ENCODE measurements at places on chromosomes 11 and 22. TPM values are rescaled to one million over a fixed set of nuclear protein-coding genes. Genes with fewer than 3 reads are reported as not detected.

- DNase-seq, result no peak
Measured at GRCh38 chr22:35988030-35988429, 40.6 kb downstream of the RBFOX2 start.

DNA sequence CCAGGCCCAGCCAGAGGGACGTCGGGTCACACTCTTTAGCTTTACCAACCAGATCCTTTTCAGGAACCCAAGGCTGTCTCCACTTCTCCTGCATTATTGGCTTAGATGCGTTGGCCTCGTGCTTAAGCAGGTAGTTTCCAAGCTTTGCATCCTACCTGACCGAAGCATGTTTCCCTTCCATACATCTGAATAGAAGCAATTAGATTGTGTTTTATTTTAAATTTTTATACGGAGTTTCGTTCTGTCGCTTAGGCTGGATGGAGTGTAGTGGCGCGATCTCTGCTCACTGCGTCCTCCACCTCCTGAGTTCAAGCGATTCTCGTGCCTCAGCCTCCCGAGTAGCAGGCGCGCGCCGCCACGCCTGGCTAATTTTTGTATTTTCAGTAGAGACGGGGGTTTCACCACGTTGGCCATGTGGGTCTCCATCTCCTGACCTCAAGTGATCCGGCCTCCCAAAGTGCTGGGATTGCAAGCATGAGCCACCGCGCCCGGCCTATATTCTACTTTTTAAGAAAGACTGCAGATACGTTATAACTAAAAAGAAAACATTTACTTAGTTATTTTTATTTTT, 677 bp downstream of the DYNC2H1 start:
- DNase-seq, result no peak

- peak; percentile 63 for DNase-seq
Measured at GRCh38 chr11:32068134-32068870, 22.6 kb upstream of the RCN1 start.

DNA sequence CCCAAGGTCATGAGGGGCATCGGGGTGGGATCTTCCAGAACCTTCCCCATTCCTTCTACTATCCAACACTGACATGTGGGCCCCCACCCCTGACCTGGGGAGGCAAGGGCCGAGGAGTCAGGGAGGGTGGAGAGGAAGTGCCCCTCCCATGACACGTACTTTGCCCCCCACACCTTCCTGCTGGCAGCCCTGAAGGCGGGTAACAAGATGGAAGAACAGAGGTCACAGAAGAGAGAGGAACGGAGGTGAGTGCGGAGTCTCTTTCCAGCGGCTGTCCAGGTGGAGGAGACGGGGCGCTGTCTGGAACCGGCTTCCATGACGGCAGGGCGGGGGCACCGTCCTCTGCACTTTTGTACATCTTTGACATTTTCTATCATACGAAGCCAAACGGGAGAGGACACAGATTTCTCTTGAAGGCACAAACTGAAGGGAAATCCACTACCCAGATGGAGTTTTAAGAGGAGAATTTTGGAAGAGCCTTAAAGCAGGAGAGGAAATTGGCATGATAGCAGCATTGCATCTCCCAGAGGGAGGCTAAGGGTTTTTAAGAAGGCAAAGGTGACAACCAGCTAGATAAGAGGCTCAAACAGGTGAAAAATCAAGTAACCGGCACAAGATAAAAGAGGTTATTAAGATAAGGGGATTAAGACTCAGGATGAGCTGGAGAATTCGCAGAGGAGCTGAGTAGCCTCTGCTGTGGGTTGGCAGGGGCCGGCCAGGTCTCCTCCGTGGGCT, 16.7 kb downstream of the OSBPL5 start:
- no peak for DNase-seq

GRCh38 chr11:114876234-114876633, 197.9 kb downstream of the NXPE2 start:
- no peak for DNase-seq

- DNase-seq, result no peak
Measured at GRCh38 chr11:8375460-8375859, 111.8 kb upstream of the LMO1 start.

Gene MMP27
- not detected for total RNA-seq

Gene MYO7A
- total RNA-seq, result 0.45 TPM

- peak; percentile 66 for DNase-seq
Measured at GRCh38 chr11:128061281-128061871, 526.0 kb downstream of the ETS1 start.

GRCh38 chr11:59138643-59139042, 4.0 kb upstream of the FAM111A start:
- peak; percentile 3 for DNase-seq

DNA sequence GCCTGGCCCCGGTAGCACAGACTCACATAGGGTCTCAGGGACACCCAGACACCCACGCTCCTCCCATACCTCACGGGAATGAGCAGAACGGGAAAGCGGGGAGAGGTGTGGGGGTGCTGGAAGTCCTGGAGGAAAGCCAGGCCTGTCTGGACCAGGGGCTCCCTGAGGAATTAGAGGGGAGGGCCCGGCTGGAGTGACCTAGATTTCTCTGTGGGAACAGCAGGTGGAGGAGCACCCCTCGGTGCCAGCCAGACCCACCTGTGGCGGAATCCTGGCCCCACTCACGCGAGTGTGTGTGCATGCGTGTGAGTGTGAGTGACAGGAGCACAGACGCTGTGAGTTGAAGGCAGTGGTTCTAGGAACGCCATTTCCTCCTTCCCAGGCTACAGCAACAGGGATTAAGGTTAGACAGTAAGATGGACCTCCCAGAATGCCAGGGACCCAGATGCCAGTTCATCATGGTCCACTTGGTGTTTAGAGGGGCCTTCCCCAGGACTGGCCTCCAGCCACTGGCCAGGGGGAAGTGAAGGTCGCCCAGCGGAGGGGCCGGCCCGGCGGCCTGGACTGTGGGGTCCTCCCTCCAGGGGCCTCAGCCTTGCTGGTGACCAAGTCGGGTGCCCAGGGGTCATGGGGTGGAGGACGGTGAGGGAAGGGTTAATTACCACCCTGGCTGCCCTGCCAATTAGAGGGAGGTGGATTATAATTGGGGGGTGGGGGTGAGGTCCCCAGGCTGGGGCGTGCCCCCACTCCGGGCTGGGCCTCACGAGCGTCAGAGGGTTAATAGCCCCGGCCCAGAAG, 1.0 kb downstream of the PKP3 start:
- no peak for DNase-seq

- peak; percentile 26 for DNase-seq
Measured at GRCh38 chr11:18452927-18453326, 2.7 kb upstream of the LDHAL6A start.

Gene TUB
- total RNA-seq, result 19.2 TPM

Gene CALCB
- not detected for total RNA-seq

Gene OR51F2
- total RNA-seq, result not detected

DNA sequence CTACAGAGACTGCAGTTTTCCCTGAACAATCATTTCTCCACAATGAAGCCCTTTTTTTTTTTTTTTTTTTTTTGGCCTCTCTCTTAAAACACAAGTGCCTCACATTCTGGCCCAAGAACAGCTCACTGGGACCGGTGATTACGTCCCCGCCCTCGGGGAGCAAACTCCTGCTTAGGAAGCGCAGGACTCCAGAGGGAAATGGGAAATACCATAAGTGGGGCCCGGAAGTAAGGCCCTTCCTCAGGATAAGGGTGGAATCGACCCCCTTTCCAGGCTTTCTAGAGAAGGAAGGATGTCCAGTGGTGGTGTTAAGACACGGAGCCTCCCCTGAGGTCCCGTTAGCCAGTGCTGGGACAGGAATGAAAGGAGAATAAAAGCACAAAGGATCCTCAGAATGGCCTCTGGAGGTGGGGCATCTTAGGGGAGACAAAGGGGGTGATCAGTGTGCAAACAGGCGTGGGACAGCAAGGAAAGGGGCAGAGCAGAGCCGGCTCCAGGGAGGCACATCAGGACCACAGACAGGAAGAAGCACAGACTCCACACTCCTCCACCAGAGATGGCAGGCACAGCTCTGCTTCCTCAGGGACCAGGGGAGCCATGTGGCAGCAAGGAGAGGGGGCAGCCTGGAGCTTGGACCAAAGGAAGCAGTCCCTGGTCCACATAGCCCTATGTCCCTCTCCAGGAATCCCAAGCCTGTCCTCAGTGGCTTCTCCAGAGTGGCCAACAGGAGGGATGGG, 61.3 kb downstream of the CHST1 start:
- no peak for DNase-seq

GRCh38 chr11:26971961-26972360, 22.0 kb upstream of the FIBIN start:
- DNase-seq, result no peak

GRCh38 chr11:70744396-70745185, 346.3 kb downstream of the CTTN start:
- DNase-seq, result no peak

GRCh38 chr22:41512421-41513194, 31.7 kb downstream of the POLR3H start:
- DNase-seq, result peak; percentile 62

- no peak for DNase-seq
Measured at GRCh38 chr11:74683279-74683871, 47.9 kb downstream of the CHRDL2 start.

GRCh38 chr11:76695133-76695532, 24.6 kb upstream of the LRRC32 start:
- no peak for DNase-seq

DNA sequence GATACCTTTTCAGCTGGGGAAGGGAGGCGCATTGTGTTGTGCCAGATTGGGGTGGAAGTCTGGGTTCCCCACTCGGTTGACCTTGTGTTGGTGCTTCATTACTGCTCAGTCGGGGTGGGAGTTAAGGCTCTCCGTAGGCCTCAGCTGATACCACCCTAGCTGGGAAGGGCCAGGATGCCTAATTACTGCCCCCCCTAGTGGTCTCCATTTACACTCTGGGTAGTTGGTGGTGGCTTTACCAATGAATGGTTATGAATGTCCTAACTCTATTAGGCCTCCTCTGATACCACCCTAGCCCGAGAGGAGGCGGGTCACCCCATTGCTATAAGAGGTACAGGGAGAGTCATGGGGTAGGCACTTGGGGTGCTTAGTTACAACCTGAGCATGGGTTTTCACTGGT, 27.5 kb upstream of the HIKESHI start:
- no peak for DNase-seq

Gene FOLR3
- total RNA-seq, result not detected

Data from fibroblast of the aortic adventitia (primary cell).